ENCODE measurements at places on chromosomes 7 and 10.

DNA sequence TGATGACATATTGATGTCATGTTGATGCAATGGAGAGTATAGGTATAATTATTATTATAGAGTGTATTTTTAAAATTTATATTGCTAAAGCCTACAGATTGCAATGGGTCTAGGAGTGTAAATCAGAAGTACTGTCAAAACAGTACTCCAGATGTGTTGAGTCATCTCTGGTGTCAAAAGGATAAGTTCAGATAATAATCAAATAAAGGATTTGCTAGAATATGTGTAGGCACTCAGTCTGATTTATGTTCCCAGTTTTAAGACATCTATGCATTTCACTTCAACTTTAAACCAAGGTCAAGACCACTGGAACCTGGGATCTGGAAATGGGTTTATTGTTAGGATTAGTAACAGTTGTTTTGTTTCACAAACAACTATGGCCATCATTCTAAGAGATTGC is 342.3 kb upstream of the BMPER start:
- no peak for DNase-seq

GRCh38 chr7:124723012-124723411 is 42.6 kb downstream of the GPR37 start:
- no peak for DNase-seq

- no peak for DNase-seq
Observed at GRCh38 chr7:150943453-150943814, 34.7 kb downstream of the KCNH2 start.

- DNase-seq = no peak
Observed at GRCh38 chr7:66696774-66697191, 43.8 kb upstream of the RABGEF1 start.

DNA sequence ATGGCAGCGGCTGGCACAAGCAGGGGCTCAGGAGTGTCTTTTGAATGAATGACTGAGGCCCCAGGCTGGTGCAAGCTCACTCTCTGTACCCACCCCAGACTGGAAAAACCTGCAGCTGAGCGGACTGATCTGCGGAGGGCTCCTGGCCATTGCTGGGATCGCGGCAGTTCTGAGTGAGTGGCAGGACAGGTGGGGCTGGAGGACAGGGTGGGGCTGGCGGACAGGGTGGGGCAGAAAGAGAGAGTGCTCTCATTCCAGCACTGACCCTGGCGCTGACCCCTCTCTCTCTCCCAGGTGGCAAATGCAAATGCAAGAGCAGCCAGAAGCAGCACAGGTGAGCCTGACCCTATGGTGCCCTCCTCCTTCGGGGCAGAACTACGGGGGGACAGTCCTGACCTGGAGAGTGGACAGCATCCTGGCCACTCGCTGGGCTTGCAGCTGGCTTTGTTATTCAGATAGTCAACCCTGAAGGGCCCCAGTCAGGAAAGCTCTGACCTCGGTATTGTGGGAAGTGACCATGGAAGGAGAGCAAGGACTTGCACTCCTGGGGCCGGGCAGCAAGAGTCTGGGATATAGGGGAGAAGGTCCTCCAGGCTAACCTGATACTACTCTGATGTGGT is 4.1 kb downstream of the FXYD4 start:
- no peak for DNase-seq

- DNase-seq = no peak
Observed at GRCh38 chr7:139753081-139753692, 24.6 kb downstream of the HIPK2 start.

DNA sequence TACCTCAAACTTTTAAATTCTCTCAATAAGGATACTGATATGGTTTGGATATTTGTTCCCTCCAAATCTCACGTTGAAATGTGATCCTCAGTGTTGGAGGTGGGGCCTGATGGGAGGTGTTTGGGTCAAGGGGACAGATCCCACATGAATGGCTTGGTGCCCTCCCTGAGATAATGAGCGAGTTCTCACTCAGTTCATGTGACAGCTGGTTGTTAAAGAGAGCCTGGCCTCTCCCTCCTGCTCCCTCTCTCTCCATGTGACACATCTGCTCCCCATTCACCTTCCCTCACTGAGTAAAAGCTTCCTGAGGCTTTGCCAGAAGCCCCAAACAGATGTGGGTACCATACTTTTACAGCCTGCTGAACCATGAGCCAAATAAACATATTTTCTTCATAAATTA is 19.2 kb downstream of the ABCB4 start:
- DNase-seq = no peak

DNA sequence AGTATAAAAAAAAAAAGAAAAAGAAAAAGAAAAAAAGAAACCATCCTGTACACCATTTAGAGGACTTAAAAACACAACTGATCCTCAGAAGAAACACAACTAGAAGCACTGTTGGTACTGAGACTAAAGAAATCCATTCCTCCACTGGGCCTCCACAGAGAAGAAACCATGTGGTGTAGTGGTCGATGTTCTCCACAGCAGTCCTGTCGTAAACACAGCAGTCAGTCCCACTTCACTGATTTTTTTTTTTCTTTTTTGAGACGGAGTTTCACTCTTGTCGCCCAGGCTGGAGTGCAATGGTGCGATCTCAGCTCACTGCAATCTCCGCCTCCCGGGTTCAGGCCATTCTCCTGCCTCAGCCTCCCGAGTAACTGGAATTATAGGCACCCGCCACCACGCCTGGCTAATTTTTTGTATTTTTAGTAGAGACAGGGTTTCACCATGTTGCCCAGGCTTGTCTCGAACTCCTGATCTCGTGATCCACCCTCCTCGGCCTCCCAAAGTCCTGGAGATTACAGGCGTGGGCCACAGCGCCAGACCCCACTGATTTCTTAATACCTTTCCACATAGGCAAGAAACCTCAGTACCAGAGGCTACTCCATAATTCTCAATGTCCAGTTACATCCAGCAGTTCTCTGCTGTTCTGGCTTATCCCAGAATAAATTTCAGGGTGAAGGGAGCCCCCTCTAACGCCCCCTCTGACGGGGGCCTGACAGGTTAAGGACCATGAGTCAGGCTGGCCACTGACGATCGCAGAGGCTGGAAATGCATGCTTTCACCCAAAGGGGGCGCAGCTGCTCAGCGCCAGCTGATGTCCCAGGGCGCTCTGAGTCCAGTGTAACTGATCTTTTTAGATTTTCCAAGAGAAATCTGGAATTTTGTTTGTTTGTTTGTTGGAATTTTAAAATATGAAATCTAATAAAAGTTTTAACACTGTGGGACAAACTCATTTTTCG is 24.8 kb upstream of the FFAR4 start:
- no peak for DNase-seq

DNA sequence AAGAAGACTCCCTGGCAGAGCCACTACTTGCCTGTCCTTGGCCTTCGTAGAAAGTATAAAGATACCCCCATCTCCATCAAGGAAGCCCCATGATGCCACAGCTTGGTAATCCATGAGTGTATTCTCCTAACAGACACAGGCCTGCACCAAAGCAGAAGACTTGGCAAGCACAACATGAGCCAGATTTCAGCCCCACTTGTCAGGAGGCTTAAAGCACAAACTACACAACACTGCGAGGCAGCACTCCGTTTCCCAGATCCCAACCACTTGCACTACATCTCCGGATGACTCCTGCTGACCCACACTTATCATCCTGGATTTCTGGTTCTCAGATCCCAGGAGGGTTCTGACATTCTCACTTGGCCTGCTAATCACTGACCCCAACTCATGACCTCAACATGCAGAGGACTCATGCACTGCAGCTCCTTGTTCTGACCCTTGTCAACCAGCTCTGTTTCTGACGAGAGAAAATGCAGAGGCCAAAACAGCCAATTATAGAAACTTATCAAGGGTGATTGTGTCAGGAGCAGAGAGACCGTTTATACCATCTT is 100.8 kb downstream of the RELN start:
- DNase-seq = no peak

- no peak for DNase-seq
Observed at GRCh38 chr7:122412883-122413282, 108.3 kb upstream of the FEZF1 start.

GRCh38 chr10:43137717-43138020 is 576 bp upstream of the CSGALNACT2 start:
- no peak for DNase-seq

- DNase-seq = no peak
Observed at GRCh38 chr7:94375691-94376090, 19.0 kb upstream of the COL1A2 start.

DNA sequence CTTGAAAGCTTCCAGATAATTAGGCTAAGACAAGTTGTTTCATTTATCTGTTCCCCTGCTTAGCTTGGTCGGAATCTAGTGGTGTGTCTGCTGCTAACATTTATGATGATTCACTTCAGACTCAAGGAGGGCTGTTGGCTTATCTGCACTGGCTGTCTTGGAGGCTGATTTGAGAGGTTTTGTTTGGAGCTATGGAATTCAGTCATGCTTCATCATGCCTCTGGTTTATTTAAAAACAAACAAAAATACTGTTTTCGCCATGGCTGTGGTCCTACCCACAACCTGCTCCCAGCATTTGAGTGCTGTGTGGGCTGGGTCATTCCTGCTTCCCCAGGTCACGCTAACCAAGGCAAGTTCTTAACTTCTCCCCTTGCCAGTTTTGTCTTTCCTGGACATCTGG is 11.7 kb upstream of the ARPC1B start:
- no peak for DNase-seq

GRCh38 chr10:72098836-72099599 is 10.7 kb upstream of the SPOCK2 start:
- DNase-seq = no peak

- DNase-seq = no peak
Observed at GRCh38 chr10:3491571-3491970, 293.4 kb downstream of the KLF6 start.

GRCh38 chr7:78074713-78075112 is 276.1 kb downstream of the PHTF2 start:
- DNase-seq = no peak

DNA sequence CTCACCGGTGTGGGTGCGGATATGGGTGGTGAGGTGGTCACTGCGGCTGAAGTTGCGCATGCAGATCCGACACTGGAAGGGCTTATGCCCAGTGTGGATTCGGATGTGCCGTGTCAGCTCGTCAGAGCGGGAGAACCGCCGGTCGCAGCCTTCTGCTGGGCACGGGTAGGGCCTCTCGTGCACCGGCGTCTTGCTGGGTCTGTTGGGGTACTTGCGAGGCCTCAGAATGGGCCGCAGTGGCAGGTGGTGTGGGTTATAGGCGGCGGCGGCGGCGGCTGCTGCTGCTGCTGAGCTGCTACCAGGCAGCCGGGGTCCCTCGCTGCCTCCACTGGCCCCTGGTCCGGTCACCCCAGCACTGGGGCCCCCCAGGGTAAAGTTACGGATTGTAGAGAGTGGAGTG is 2.7 kb downstream of the EGR2 start:
- no peak for DNase-seq

GRCh38 chr7:30072735-30073134 is 44.5 kb downstream of the PLEKHA8 start:
- DNase-seq = no peak

DNA sequence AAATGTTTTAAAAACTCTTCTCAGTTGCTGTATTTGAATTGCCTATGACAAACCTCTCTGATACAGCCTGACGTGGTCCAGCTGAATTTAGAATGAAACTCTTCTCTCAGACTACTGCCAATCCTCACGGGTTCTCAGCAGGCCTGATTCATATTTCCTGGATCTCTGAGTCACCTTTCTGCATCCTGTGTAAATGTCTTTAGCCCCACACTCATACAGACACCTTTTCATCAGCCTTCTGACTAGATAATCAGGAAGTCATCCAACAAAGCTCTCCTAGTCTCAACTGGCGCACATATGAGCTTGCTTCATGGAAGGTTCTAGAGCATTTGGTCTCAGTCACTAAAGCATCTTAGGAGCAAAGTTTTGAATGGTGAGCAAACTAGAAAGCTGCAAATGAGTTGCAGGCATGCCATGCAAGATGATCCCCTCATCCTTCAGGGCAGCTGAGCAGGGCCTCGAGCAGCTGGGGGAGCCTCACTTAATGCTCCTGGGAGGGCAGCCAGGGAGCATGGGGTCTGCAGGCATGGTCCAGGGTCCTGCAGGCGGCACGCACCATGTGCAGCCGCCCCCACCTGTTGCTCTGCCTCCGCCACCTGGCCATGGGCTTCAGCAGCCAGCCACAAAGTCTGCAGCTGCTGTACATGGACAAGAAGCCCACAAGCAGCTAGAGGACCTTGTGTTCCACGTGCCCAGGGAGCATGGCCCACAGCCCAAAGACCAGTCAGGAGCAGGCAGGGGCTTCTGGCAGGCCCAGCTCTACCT is 182.8 kb downstream of the ARHGAP12 start:
- DNase-seq = no peak

- DNase-seq = no peak
Observed at GRCh38 chr10:57188846-57189245, 827.8 kb upstream of the ZWINT start.

DNA sequence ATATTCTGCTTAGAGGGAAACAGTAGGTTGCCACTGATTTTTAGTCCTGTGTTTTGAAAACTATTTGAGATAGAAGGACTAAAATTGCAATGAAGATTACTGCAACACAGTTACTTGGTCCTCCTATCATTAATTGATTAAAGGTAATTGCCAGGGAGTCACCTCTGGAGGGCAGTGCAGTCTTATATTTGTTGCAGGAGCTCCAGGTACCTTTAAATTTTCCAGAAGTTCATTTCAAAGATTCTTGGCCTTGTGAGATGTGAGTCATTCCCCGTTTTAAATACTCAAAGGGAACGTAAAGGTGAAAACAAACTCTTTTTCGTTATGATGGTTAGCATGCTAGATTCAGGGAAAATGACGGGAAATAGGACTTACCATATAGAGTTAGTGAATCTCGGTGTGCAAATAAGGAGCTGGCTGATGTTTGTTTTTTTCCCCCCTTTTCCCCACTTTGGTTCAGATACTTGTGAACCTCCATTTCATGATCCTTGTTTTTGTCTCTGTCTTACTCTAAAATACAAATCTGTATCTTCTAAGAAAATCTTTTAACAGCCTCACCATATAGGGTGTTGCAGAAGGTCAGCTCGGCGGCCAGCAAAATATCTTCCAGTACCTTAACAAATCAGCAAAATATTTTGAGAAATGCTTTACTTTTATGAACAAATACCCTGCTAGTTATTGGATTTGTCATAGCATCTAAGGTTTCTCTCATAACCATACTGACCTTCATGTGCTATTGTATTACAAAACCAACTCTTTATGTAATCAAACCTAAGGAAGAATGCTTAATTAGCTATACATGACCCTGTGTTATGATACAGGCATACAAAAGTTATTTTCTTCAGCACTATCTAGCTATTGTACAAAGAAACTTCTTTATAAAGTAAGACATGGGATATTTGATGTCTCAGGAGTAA is 143.0 kb upstream of the HDAC9 start:
- DNase-seq = no peak

DNA sequence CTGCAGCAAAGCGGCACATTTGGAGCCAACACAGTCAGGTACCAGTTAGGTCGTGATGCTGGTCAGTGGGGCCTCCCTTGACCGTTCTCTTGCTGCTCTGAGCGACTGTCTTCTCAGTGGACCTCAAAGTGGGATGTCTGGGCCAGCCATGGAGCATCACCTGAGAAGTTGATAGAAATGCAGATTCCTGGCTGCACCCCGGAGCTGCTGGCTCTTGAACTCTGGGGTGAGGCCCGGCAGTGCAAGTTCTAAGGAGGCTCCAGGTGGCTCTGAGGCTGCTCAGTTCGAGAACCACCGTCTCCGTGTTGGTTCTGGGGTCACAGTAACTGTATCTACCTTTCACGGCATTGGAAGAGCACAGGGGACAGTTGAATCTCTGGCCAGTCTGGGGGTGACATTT is 147.5 kb downstream of the WDR37 start:
- DNase-seq = no peak
